Activated T-cell treated with anti-CD3 and anti-CD28 coated beads, Interleukin-2, amount 50 U/mL, for 72 hours (primary cell): ENCODE measurements at places on chromosomes 6 and 20.

DNA sequence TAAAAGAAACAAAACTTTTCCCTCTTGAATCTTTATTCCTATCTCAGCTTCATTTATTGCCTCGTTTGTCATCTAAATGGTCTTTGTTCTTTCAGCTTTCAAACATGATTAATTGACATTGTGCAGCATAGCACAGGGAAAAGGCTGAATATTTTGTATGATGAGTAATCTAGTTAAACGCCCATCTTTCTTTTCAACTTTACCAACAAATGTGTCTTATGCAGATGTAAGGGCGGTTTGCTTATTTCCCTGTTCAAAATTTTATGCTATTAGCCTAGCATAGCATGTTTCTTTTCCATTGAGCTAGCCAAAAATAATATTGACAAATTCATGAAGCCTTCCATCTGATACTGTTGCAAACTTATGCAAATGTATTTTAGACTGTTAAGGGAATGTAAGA, 176.4 kb upstream of the AKAP12 start:
- H3K36me3 ChIP-seq: no peaks in the 10 kb centered on the region
- no peaks in the 10 kb centered on the region for H3K27me3 ChIP-seq
- DNase-seq: no peak
- H3K4me3 ChIP-seq: no peak overlapping the region
- no peaks in the 10 kb centered on the region for H3K4me1 ChIP-seq

GRCh38 chr6:3280091-3280490, 21.3 kb downstream of the PSMG4 start:
- no peak overlapping the region for H3K27ac ChIP-seq
- H3K4me3 ChIP-seq: no peak overlapping the region
- no peaks in the 10 kb centered on the region for H3K36me3 ChIP-seq
- H3K27me3 ChIP-seq: no peaks in the 10 kb centered on the region
- DNase-seq: no peak
- no peaks in the 10 kb centered on the region for H3K4me1 ChIP-seq

DNA sequence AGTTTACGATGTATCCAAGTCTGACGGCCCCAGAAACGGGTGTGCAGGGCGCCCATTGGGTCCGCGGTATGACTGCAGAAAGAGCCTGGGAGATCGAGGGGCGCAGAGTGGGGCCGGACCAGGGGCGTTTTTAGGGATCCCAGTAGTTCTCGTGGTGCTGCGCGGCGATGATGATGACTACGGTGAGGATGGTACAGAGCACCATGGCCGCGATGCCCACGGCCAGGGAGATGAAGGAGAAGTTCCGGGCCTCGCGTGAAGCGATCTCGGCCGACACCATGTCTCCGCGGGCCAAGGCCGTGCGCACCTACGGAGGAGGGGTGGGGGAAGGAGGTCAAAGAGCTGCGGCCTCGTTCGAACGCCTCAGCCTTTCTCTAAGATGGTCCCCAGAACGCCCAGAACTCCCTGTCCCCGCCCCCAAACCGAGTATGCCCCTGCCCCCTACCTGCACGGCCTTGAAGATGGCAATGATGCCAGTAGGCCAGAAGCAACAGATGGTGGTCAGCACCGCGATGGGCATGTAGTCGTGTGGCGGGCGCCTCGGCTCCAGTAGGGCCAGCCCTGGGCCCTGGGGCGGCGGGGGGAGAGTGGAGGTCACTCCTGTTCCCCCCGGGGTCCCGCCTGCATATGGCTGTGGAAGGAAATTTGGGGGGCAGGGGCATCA, 2.5 kb downstream of the PRRT1 start:
- no peak overlapping the region for H3K27ac ChIP-seq
- H3K4me1 ChIP-seq: peaks cover 51% of the 10 kb centered on the region
- no peak for DNase-seq
- peak overlapping the region; percentile 91 for H3K4me3 ChIP-seq
- H3K36me3 ChIP-seq: no peaks in the 10 kb centered on the region

- no peaks in the 10 kb centered on the region for H3K27me3 ChIP-seq
- H3K4me3 ChIP-seq: no peak overlapping the region
- DNase-seq: no peak
- H3K36me3 ChIP-seq: no peaks in the 10 kb centered on the region
- no peaks in the 10 kb centered on the region for H3K4me1 ChIP-seq
- H3K27ac ChIP-seq: no peak overlapping the region
These were observed 24.1 kb upstream of the SALL4 start for GRCh38 chr20:51826372-51826771.

DNA sequence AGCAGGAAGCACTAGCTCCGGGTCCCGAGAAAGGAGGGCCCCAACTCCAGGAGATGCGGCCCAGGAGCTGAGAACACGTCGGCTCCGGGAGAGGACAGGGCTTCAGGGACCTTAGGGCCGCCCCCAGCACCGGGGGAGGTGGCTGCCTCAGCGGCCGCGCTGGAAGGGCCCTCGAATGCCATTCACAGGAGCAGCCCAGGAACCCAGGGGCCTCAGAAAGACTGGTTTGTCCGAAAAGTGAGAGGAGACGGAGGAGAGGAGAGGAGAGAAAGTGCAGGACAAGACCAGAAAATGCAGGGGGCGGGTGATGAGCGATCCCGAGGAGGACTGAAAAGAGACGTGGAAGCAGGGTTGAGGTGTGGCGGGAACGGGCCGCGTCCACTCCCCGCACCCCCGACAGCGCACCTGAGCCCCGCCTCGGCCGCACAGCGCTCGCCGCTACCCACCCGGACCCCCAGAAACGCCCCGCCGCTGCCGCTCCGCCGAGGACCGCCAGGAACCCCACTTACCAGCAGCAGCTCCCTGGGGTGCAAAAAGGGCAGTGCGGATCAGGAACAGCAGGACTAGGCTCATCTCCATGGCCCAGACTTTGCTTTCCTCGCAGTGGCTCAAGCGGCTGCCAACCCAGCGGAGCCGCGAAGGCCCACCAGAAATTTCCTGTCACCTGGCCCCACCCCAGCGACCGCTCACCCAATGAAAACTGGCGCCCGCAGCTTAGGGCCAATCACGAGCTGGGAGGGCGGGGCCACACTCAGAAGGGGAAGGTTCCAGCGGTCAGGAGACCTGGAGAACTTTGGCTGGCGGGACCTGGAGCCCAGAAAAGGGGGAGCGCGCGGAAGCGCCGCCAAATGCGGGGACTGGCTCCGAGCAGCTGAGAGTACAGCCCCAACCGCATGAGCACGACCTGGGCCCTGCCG, 25.4 kb downstream of the HLA-F start:
- peaks cover 37% of the 10 kb centered on the region for H3K4me1 ChIP-seq
- H3K27me3 ChIP-seq: no peaks in the 10 kb centered on the region
- peak overlapping the region; percentile 71 for H3K27ac ChIP-seq
- H3K36me3 ChIP-seq: no peaks in the 10 kb centered on the region
- H3K4me3 ChIP-seq: peak overlapping the region; percentile 94

DNA sequence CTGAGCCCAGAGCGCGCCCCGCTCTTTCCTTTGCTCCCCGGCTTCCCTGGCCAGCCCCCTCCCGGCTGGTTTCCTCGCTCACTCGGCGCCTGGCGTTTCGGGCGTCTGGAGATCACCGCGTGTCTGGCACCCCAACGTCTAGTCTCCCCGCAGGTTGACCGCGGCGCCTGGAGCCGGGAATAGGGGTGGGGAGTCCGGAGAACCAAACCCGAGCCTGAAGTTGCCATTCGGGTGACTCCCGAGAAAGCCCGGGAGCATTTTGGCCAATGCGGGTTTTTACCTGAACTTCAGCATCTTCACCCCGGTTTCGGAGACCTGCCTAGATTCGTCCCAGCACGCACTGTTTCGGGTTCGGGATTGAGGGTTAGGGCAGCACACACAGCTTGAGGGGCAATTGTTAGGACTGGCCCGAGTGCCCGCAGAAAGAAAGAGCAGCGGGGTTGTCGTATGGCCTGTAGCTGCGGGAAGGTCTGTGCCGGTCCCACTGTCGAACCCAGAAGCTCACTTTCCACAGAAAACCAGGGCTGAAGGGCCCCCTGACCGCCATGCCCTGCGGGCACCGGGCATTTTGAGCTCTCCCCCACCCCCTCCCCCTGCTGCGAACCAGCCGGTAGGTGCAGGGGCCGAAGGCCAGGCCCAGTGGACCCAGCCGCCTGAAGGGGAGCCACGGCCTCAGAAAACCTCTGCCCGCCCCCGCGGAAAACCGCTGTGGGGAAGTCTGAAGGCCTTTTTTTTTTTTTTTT, 2.1 kb downstream of the FOXP4 start:
- peaks cover 5% of the 10 kb centered on the region for H3K36me3 ChIP-seq
- H3K4me3 ChIP-seq: peak overlapping the region; percentile 90
- peaks cover 42% of the 10 kb centered on the region for H3K4me1 ChIP-seq
- peak; percentile 75 for DNase-seq
- H3K27me3 ChIP-seq: peaks cover 8% of the 10 kb centered on the region

DNA sequence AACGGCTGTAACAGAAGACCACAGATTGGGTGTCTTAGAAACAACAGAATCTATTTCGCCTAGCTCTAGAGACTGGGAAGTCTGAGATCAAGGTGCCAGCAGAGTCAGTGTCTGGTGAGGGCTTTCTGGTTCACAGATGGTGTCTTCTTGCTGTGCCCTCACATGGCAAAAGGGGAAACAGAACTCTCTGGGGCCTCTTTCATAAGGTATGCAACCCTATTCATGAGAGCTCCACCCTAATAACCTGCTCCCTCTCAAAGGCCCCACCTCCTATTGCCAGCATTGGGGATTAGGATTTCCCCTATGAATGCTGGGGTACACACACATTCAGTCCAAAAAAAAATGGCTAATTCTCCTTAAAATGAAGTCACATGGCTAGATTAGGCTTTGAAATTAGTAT, 10.0 kb downstream of the TXNDC5 start:
- peaks cover 19% of the 10 kb centered on the region for H3K36me3 ChIP-seq
- H3K27ac ChIP-seq: no peak overlapping the region
- no peaks in the 10 kb centered on the region for H3K4me1 ChIP-seq
- no peak for DNase-seq
- no peak overlapping the region for H3K4me3 ChIP-seq

DNA sequence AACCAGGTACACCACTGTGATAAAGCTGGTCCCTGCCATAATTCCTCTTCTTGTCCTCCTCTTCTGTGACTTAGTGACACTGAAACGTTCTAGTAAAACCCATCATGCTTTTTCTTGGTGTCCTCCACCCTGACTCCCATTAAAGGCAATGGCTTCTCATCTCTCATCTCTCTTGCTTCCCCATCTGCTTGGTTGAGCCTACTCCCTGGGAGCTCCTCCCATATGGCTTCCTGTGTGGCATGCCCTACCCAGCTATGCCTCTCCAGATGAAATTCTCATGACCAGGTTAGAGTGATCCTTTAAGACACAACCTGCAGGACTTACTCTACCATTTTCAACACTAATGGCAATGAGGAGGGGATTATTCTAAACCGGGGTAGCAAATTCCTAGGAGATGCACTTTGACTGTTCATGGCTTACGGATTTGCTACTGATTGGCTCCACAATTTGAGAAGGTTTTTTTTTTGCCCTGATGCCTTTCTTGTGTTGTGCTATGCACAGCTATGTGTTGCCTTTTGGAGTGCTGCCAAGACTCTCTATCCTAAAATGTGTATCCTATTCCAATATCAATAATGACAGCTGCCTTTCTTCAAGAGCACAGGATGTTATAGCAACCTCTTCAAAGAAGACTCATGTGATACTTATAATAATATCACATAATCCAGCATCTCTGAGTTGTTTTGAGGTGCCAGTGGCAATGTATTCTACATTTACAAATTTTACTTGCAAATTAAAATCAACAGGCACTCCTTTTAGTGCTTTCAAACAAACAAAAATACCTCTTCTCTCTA, 6.1 kb downstream of the SIRPG start:
- H3K27me3 ChIP-seq: no peaks in the 10 kb centered on the region
- DNase-seq: no peak

DNA sequence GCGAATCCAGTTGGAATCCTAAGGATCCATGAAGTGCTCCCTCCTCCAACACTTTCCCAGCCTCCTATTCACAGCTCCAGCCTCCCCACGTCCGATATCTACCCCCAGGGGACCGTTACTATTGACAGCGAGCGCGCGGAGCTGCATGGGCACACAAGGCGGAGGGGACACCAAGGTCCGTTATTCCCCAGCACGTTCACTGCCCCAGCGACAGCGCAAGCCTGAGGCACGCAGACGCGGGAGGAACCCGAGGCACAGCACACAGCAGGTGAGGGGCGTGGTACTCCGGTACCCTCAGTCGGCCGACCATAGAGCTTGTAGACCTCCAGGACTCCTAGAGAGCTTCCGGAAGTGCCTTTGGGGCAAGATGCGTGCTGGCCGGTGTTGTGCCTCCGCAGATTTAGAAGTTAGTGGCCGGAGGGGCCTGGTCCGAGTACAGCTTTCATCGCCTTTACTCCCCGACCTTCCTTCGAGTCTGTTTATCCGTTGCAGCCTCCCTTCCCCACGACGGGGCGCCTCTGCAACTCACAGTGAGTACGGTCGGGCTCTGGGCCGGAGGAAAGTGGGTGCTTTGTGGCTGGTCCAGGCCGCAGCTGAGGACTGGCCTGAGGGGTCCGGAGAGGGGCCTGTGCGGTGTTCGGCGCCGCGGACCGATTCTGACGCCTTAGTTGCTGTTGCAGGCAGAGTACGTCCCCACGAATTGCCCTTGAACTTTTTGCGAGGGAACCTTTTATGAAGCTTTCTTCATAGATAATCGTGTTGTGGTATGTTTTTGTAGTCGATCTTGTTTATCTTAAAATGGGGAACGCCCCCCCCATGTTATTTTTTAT, at the start of gene ZKSCAN8:
ZKSCAN8 (plus strand) TSS at position 384 of the 830 bp plus-strand sequence. CDS start 6,525 bp downstream, outside the sequence.
- H3K27ac ChIP-seq: peak within 1 kb of the TSS; percentile 97
- peak; percentile 86 for DNase-seq
- H3K27me3 ChIP-seq: no peaks in the 10 kb centered on the region
- H3K36me3 ChIP-seq: peaks cover 14% of the 10 kb centered on the region

DNA sequence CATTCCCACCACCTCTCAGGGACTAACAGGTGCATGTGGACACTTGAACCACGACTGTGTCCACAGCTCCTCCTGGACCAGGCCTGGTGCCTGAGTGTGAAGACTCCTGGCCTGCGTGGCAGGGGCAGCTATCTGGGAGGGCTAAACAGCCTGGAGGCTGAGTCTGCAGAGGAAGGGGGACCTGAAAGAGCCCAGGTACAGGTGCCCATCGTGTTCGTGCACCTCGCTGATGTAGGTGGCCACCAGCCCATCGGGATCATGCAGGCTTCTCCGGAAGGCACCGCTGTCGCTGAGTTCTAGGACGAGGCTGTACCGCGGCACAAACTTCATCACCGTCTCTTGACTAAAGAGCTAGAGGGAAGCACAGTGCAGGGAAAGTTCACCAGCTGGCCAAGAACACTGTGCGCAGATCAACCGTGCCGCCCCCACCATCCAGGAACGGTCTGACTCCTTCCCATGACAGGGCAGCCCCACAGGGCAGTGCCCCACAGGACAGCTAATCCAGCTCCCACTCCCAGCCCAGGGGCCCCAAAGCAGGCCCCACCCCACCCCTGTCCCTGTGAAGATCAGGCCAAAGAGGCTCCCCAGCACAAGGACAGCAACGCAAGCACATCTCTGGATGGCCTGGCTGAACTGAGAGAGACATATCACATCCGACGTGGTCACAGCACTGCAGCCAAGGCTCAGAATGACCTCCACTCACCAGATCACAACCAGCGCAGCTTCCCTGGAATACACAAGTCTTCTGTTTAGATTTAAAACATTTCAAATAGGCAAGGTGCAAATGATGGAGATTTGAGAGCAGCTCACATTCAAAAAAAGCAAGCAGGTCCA, 14.8 kb downstream of the CST7 start:
- H3K4me3 ChIP-seq: no peak overlapping the region
- H3K27ac ChIP-seq: peak overlapping the region; percentile 3
- DNase-seq: no peak

GRCh38 chr6:117448732-117449485, 23.2 kb upstream of the ROS1 start:
- no peaks in the 10 kb centered on the region for H3K4me1 ChIP-seq
- H3K4me3 ChIP-seq: no peak overlapping the region
- H3K27ac ChIP-seq: no peak overlapping the region
- H3K36me3 ChIP-seq: no peaks in the 10 kb centered on the region
- DNase-seq: no peak

- peaks cover 3% of the 10 kb centered on the region for H3K36me3 ChIP-seq
- DNase-seq: no peak
- H3K4me3 ChIP-seq: no peak overlapping the region
- no peak overlapping the region for H3K27ac ChIP-seq
- no peaks in the 10 kb centered on the region for H3K27me3 ChIP-seq
These were observed 5.3 kb downstream of the TMEM170B start for GRCh38 chr6:11542863-11543262.
